ENCODE measurements at places on chromosomes 13 and 19. TPM values are rescaled to one million over a fixed set of nuclear protein-coding genes. Genes with fewer than 3 reads are reported as not detected.

The CLC gene
- not detected for total RNA-seq

The RNF225 gene
- not detected for total RNA-seq

The SIGLEC8 gene
- not detected for total RNA-seq

The FGF21 gene
- total RNA-seq, result not detected

The ATP1A3 gene
- 4.9 TPM for total RNA-seq

The C1QTNF9 gene
- not detected for total RNA-seq

The SIGLEC6 gene
- total RNA-seq, result not detected

The ACP5 gene
- 0.38 TPM for total RNA-seq

The DPP9 gene
- 60.1 TPM for total RNA-seq

The STRN4 gene
- total RNA-seq, result 89.2 TPM

The PTH2 gene
- total RNA-seq, result not detected

The EXOC3L2 gene
- total RNA-seq, result 1.7 TPM

The ZNF17 gene
- 4.9 TPM for total RNA-seq

The GNG7 gene
- total RNA-seq, result 0.08 TPM

The CBY2 gene
- total RNA-seq, result not detected

The GPC6 gene
- 5.4 TPM for total RNA-seq

The SHISA7 gene
- not detected for total RNA-seq

The CCDC70 gene
- total RNA-seq, result not detected

The NANOS2 gene
- total RNA-seq, result not detected

The DNAJB1 gene
- 181 TPM for total RNA-seq

The LIN37 gene
- 21.4 TPM for total RNA-seq

Data from A549 treated with GW870086 at 1 μM for 4 hours (cell line).